ENCODE measurements at places on chromosomes 6 and 20.

DNA sequence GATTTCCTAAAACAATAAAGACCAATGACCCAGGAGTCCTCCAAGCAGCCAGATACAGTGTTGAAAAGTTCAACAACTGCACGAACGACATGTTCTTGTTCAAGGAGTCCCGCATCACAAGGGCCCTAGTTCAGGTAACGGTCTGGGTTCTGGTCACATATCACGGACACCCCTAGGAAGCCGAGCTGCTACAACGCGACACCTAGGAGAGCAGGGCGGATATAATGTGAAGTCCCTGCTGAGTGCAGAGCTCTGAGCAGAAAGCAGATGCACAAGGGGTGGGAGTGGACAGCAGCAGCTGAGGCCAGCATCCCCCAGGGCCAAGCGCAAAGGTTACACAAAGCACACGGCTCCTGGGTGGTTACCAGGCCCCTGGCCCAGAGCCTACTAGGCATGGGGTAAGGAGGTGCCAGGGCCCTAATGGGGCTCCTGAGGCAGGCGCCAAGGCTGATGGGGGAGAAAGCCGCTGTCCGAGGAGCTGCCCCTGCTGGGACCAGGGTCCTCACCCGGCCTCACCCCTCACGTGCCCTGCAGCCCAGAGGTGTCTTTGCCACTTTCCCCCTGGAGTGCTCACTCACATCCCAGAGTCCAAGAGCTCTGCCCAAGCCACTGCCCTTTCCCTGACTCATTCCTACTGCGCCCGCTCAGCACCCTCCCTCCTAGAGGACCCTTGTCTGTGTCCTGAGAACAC lies 8.4 kb downstream of the CST7 start:
- no peak for DNase-seq

DNA sequence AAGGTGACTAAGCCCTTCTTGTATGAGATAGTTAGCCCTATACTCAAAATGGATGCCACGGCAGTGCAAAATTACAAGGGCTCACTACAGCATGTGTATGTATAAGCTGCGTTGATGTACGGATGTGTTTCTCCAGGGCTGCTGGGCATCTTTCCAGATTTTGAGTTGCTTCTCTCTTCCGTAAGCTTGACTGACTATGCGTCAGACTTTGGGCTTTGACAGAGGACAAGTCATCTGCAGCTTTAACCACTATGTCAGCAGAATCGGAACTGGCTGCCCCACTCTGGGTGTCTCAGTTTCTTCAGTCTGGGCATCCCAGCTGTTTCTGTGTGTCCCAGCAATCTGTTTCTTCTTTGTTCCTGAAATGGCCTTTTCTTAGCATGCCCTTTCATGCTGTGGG lies 241.6 kb downstream of the BTBD3 start:
- DNase-seq, result no peak

- no peak for DNase-seq
Measured at GRCh38 chr6:25083784-25084507, 148.2 kb upstream of the RIPOR2 start.

GRCh38 chr20:48205786-48206185 lies 420.5 kb upstream of the SULF2 start:
- peak; percentile 50 for DNase-seq

DNA sequence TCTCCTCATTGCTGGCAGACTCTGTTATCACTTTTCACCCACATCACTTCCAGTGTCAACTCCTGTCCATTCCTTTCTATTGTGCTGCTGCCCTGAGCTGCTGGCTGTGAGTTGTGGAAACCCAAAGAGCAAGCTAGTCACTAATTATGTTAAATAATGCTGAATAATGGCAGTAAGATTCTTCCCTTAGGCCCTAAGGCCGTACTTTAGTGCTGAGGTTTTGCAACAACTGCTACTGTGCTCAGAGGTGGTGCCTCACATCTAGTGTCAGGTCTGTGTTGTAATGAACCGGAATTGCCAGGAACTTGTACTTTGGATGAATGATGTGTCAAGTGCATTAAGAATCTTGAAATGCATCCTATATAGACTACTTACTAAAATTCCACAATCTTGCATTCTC lies 372.2 kb upstream of the RNF217 start:
- no peak for DNase-seq

DNA sequence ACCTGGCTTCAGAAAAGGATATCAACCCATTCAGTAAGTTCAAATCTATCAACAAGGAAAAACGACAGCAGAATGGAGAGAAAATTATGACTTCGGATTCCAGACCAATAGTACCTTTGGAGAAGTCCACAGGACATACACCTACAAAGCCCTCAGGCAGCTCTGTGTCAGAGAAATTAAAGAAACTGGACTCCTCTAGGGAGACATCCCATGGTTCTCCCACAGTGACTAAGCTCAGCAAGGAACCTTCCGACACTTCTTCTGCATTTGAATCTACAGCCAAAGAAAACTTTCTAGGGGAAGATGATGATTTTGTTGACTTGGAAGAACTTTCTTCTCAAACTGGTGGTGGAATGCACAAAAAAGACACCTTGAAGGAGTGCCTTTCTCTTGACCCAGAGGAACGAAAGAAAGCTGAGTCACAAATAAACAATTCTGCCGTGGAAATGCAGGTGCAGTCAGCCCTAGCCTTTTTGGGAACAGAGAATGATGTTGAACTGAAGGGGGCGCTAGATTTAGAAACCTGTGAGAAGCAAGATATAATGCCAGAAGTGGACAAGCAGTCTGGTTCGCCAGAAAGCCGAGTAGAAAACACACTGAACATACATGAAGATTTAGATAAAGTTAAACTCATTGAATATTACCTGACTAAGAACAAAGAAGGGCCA lies 67.4 kb upstream of the HINT3 start:
- no peak for DNase-seq

DNA sequence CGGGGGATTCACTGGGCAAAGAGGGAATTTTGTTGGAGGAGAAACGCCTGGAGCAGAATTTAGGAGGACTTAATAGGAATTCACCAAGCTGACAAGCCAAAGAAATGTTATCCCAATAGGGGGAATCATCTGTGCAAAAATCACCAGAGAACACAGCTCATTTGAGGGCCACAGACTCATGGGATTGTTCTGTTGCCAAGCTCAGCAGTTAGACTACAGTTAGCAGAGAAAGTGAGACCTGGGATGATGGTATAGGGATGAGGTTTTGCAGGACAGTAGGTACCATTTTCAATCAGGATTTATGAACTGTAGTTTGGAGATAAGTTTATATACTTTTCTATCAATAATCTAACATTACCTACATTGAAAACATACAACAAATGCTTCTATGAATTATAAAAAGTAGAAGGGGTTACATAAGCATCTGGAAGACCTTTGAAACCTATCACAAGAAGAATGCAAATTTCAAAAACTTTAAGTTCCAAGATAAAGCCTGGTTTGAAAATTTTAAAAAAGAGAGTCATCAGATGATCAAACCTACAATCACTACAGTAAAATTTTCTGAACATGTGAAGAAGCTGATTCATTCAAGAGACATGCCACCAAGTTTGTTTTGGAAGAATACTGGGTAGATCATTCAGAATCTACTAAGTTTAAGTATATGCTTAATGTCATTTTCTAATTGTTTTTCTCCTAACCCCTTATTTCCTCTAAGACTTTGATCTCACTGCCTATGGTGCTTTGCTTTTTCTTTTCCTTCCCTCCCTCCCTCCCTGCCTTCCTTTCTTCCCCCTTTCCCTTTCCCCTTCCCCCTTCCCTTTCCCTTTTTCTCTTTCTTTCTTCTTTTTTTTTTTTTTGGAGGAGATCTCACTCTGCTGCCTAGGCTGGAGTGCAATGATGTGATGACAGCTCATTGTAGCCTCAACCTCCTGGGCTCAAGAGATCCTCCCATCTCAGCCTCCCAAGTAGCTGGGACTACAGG lies 81.5 kb downstream of the KIF13A start:
- DNase-seq, result no peak

GRCh38 chr6:63740709-63741108 lies 105.1 kb downstream of the PHF3 start:
- no peak for DNase-seq

GRCh38 chr6:106802139-106802538 lies 172.4 kb downstream of the CD24 start:
- DNase-seq, result no peak

DNA sequence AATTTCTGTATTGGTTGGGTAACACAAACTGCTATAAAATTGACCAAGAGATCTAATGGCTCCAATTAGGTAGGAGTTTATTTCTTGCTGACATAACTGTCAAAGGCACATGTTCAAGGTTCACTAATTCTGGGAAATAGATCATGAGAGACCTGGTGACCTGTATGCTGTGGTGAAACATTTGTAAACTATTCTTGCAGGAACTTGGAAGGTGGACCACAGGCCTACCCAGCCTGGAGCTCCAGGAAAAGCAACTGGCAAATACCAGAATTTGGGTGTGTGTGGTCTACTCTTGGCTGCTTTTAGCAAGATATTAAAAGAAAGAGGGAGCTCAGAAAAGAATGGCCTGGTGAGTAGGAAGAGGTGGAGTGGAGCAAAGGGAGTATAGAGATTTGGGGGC lies 184.6 kb downstream of the QKI start:
- no peak for DNase-seq

DNA sequence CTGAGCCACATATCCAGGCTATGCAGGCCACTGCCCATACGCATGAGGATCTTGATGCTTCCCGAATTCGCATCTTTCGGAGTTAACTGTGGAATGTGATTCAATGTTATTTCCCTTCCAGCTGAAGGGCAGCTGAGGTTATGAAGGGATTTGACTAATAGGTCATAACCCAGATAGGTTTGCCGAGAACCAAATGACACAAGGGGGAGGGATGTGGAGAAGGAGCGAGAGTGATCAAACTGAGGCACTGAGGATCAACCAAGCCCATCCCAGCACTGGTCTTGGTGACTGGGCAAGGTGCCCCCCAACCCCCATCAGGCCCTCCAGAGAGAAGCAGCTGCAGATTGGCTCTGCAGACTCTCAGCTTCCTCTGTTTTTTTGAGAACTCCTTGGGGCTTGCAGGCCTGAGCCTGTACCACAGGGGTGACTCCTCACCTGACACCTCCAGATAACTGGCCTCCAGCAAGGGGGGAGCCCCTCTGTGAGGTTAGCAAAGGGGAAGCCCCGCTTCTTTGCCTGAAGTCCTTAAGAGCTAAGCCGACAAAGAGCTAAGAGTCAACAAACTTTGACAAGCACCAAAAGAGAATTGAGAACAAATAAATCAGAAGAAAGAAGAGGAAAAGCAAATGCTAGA lies 185.9 kb downstream of the PDE7B start:
- no peak for DNase-seq

- no peak for DNase-seq
Measured at GRCh38 chr6:57207141-57207540, 15.0 kb downstream of the RAB23 start.

DNA sequence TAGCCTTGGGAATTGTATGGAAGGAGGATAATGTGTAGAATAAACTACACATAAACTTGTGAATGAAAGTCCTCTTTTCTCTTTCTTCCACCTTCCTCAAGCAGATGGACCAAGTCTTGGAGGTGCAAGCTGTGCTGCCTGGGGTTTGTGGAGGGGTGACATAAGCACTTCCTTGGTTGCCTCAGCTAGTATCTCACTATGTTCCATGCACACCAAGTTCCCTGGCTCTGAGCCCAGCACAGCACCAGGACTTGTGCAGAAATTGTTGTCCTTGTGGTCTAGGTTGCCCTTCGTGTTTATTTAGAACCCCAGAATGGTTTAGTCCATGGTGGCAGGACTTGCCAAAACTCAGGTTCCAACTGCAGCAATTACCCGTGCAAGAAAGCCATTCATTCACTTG lies 110.3 kb downstream of the MEI4 start:
- DNase-seq, result no peak

GRCh38 chr6:34237316-34237721 lies 646 bp downstream of the HMGA1 start:
- DNase-seq, result no peak

DNA sequence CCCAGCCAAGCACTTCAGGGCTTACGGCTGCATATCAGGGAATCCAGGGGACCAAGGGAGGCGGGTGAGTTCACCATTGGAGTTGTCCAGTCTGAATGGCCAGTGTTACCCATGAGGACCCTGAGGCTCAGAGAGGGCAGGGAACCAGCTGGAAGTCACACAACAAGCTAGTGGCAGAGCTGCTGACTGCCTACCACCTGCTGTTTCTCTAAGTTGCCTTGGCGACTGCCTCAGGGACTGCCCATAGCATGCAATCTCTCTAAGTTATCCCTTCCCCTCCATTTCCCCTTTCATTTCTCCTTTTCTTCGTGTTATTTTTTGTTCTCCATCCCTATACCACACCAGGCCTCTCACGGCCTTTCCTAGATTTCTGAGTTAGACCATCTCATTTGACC lies 71.8 kb upstream of the SIRPA start:
- no peak for DNase-seq

- DNase-seq, result no peak
Measured at GRCh38 chr6:54587277-54587676, 259.3 kb upstream of the FAM83B start.

DNA sequence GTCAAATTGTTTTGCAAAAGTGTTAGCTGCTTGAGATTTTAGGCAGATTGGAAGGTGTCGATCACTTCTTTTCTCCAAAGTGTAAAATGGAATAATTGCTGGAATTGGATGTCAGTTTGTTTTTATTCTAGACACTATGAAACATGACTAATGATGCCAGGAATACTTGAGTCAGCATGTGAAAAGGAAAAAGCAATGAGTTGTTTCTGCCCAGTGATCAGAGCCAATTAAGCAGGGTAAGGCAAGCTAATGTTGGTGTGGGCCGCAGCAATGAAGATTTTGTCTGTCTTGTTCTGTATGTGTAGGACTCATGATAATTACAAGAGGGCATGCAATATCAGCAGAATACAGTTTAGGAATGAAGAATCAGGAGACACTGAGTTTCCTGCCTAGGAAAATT lies 110.3 kb downstream of the CARMIL1 start:
- DNase-seq, result no peak

DNA sequence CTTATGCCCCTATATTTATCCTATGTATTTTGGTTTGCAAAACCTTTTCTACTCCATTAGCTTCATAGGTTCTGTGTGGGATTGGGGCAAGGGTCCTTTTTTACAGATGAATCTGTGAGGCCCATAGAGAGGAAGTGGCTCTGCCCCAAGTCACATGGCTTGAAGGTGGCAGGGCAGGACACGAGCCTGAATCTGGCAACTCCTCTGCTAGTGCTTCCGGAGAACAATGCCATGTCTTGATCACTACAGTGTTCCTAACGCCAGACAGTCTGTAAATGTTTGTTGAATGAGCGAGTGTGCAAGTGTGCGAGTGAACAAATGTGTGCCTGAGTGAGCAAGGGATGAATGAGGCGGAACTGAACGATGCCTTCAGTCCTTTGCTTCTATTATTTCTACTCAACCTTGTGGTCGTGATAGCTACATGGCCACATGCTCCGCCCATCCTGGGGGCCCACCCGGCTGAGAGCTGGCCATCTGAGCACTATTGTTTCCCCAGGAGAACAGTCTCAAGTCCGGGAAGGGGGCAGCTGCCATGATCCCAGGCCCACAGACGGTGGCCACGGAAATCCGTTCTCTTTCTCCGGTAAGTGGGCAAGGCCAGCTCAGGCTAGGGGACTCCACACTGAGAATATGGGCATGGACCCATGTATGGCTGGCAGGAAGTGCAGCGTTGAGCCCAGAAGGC lies 17.8 kb upstream of the AAR2 start:
- no peak for DNase-seq

All from right hindlimb (tissue), 1 donor.